ENCODE measurements at places on chromosomes 7 and 10. TPM values are rescaled to one million over a fixed set of nuclear protein-coding genes. Genes with fewer than 3 reads are reported as not detected.

The TAS2R4 gene
- not detected for total RNA-seq

The LGI1 gene
- total RNA-seq = not detected

The CCDC136 gene
- 1.2 TPM for total RNA-seq

The EBF3 gene
- total RNA-seq = 1.5 TPM

The PARG gene
- 15.6 TPM for total RNA-seq

The FOXI2 gene
- not detected for total RNA-seq

The SPDYE2 gene
- total RNA-seq = not detected

The ZEB1 gene
- total RNA-seq = 22.7 TPM

The PKD2L1 gene
- not detected for total RNA-seq

The SPACDR gene
- total RNA-seq = 2.7 TPM

The NAT16 gene
- 0.15 TPM for total RNA-seq

The LIPN gene
- not detected for total RNA-seq

The FKBP6 gene
- not detected for total RNA-seq

The EGFR gene
- total RNA-seq = 42.0 TPM

The GNGT1 gene
- not detected for total RNA-seq

The SMKR1 gene
- total RNA-seq = not detected

The MEOX2 gene
- 1.5 TPM for total RNA-seq

The SFTPA1 gene
- not detected for total RNA-seq

The HSPA12A gene
- total RNA-seq = 4.7 TPM

The OPN1SW gene
- not detected for total RNA-seq

The POM121C gene
- total RNA-seq = 4.9 TPM

The DMTF1 gene
- total RNA-seq = 16.3 TPM

The CDK1 gene
- total RNA-seq = 80.5 TPM

The TAS2R41 gene
- total RNA-seq = not detected

The NOLC1 gene
- 67.1 TPM for total RNA-seq

The EN2 gene
- total RNA-seq = not detected

The STRIP2 gene
- total RNA-seq = 5.6 TPM

The GIMAP4 gene
- total RNA-seq = not detected

The SPDYE1 gene
- not detected for total RNA-seq

The C7orf33 gene
- total RNA-seq = not detected

The KIF5B gene
- 70.8 TPM for total RNA-seq

The ANKRD61 gene
- not detected for total RNA-seq

The PPP1R17 gene
- total RNA-seq = not detected

The ADCK2 gene
- 16.1 TPM for total RNA-seq

The PLXNA4 gene
- under 0.01 TPM for total RNA-seq

The WEE2 gene
- total RNA-seq = not detected

The RPA3 gene
- 64.9 TPM for total RNA-seq

The THSD7A gene
- 0.17 TPM for total RNA-seq

The NUTM2B gene
- total RNA-seq = 0.89 TPM

The TMEM229A gene
- total RNA-seq = not detected

The PTPRN2 gene
- 0.74 TPM for total RNA-seq

The MAD1L1 gene
- total RNA-seq = 51.6 TPM

The MRC1 gene
- total RNA-seq = not detected

The RPEL1 gene
- total RNA-seq = not detected

The PRSS2 gene
- 0.34 TPM for total RNA-seq

The FFAR4 gene
- not detected for total RNA-seq

The RBP3 gene
- total RNA-seq = not detected

The CNTNAP2 gene
- total RNA-seq = under 0.01 TPM

The CDH23 gene
- under 0.01 TPM for total RNA-seq

The CNNM2 gene
- total RNA-seq = 1.7 TPM

The HGF gene
- 30.3 TPM for total RNA-seq

The UMAD1 gene
- 7.7 TPM for total RNA-seq

The CCL24 gene
- total RNA-seq = not detected

The LIMK1 gene
- 34.6 TPM for total RNA-seq

The STEAP2 gene
- 6.8 TPM for total RNA-seq

The CALHM1 gene
- not detected for total RNA-seq

The GIMAP1 gene
- not detected for total RNA-seq

The MUC12 gene
- 1.2 TPM for total RNA-seq

All from bronchus fibroblast of lung (primary cell).